ENCODE measurements at places on chromosomes 3 and 15.

DNA sequence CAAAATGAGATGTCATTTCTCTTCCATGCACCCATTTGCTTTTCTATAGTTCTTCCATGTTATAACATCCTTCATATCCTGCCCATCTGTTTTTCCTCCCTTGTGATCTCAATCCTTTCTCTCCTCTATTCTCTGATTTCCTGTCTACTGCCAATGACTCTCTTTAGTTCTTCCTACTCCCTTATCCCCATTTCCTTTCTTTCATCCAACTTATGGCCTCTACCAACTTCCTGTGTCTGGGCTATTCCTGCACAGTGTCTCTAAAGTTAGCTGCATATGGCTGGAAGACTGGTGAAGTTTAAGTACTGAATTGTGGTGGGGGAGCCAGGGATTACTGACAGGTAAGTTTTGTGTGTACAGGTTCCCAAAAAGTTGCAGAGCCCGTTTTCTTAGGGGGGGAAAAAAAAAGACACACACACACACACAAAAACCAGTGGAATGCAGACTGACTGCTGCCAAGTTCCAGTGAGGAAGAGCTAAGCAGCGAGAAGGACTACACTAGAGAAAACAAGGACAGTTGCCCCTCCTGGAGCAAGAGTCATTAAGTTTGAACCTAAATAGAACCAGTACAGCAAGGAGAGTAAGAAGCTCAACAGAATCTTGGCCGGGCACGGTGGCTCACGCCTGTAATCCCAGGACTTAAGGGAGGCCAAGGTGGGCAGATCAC, 28.8 kb downstream of the XRN1 start:
- DNase-seq = no peak

DNA sequence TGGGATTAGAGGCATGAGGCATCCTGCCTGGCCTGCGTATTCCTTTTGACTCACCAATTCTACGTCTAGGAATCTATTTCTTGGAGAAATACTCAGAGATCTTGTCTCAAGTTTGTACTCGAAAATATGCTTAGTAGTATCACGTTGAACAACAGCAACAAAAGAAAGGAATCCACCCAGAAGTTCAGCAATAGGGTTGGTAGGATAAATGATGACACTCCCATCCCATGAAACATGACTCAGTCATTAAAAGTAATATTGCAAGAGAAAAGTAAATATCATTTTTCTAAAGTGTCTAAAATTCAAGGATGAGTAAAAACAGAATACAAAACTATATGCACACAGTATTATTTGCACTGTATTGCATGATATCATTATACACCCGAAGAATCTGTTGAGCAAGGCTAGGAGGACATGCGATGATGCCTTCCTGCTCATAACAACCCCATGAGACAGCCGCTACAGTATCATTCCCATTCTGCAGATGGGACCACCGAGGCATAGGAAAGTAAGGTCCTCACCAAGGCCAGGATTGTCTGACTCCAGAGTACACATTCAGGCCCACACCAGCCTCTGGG, 61.5 kb downstream of the SLC6A1 start:
- DNase-seq = no peak

DNA sequence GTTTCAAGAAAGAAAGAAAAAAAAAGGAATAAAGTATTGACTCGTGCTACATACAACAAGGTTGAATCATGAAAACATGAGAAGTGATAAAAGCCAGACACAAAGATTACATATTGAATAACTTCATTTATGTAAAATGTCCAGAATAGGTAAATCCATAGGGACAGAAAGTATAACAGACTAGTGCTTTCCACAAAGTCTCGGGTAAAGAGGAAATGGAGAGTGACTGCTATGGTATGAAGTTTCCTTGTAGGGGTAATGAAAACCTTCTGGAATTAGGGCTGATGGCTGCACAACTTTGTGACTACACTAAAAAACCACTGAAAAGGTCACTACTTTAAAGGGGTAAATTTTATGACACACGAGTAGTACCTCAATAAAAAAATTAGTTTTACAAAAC, 13.0 kb downstream of the LRRFIP2 start:
- no peak for DNase-seq

DNA sequence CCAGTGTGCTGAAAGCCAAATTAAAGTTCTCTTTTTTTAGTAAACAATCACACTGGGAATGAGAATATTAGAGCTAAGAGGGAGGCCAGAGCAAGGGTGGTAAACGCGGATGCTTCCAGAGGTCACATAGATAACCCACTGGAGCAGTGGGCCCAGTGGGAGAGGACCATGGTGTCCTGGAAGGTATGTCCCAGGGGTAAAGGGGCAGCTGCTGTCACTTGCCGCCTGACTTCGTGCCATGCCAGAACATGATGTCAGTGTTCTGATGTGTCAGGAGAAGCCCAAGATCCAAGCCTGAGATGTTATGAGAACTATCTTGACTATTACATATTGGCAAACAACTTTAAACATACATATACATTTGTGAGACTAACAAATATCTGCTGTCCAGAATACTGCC, 211.9 kb upstream of the IL12A start:
- DNase-seq = no peak

DNA sequence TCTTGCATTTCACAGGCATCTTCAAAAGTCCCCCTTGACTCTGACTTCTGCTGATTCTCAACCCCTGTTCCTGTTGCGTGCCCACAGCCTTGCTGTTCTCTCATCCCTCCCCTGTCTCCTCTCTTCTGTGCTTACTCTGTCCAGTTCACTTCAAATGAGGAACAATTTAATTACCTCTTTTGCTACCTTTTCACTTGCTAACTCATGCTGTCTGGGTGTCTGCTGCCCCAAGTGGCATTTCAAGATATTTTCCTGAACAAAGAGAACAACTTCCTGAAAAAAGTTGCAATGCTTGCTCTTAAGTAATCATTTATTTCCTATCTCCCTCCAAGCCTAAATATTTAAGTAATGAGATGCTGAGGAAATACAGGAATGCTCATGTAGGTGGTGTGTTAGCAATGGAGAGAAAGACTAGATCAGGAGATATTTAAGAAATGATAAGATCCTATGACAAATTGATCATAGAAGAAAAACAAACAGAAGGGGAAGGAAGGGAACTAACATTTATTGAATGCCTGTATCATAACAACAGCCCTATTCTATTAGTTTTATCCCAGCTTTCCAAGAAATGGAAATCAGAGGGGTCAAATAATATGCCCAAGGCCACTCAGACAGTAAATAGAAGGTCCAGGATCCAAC, 42.2 kb downstream of the SV2B start:
- no peak for DNase-seq

GRCh38 chr3:72116226-72116625, 331.3 kb upstream of the PROK2 start:
- DNase-seq = no peak

- DNase-seq = no peak
These were observed 141.2 kb upstream of the SLCO3A1 start for GRCh38 chr15:91712286-91712685.

- DNase-seq = no peak
These were observed 5.2 kb downstream of the SETD5 start for GRCh38 chr3:9402410-9403228.

DNA sequence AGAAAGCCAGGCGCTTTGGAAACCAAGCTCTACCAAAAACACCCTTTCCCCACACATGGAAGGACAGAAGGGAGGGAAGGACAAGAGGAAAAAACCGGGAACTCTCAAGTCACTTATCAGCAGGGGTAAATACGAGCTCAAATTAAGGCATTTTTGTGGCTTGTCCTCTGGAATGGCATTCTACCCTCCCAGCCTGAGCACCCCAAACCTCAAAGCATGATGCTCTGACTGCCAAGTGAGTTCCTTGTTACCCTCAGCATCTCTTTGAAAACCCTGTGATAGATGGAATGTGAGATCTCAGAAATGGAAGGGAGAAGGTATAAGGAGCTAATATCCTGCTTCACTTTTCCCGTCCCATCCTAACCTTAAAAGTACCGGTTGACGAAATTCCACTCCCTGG, 8.1 kb upstream of the CSPG5 start:
- DNase-seq = no peak

- no peak for DNase-seq
These were observed 31.5 kb downstream of the NGLY1 start for GRCh38 chr3:25751725-25752124.

DNA sequence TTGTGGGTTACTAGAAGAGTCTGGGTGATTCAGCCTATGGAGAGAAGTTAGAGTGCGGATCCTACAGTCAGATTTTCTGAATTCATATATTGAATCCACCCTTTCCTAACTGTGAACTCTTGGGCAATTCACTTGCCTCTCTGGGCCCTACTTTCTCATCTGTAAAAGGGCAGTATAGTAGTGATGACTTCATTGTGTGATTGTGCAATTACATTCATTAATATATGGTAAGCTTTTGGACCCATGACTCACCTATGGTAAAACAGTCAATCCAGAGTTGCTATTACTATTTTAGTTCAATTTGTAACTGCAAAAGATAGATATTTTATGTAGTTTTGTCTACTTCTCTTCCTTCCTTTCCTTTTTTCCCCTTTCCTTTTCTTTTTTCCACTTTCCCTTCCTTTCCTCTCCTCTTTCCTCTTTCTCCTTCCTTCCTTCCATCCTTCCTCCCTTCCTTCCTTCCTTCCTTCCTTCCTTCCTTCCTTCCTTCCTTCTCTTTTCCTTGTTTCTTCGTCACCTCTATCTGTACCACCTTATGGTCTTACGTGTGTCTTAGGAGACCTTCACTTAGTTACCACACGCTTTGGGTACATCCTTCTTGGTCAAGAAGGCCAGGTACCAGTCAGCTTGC, 37.0 kb downstream of the GMNC start:
- no peak for DNase-seq
